ENCODE measurements at places on chromosomes 2 and 18. TPM values are rescaled to one million over a fixed set of nuclear protein-coding genes. Genes with fewer than 3 reads are reported as not detected.

Gene TMEM200C
- 0.71 TPM for total RNA-seq

Gene TRIM43
- total RNA-seq = not detected

Gene OR6B2
- total RNA-seq = not detected

Gene NFU1
- 63.0 TPM for total RNA-seq

Gene RESP18
- total RNA-seq = not detected

Gene THUMPD2
- 8.5 TPM for total RNA-seq

Gene CYP1B1
- total RNA-seq = 115 TPM

Gene KIDINS220
- total RNA-seq = 34.2 TPM

Gene NEUROD1
- total RNA-seq = not detected

All from left cardiac atrium (tissue), 4 donors.